ENCODE measurements at places on chromosomes 3 and 15.

DNA sequence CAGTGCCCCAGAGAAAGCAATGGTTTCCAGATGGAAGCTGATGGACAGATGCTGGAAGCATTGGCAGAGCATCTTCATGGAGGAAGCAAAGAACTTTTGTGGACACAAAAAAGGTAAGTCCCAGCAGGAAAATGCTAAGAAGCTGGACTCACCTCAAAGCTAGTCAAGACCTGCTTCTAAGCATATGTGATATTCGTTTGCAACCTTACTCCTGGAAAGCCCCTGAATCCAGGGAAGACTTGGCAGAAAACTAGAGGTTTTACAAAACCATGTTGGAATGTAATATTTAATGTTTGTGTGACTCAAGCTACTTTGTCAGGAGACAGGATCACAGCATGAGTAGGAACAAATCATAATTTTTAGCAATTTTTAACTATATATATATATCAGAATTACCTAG is 288.2 kb downstream of the BCHE start:
- DNase-seq: no peak

GRCh38 chr3:20066850-20067617 is 26.8 kb downstream of the KAT2B start:
- DNase-seq: no peak

- no peak for DNase-seq
Observed at GRCh38 chr3:14503033-14503705, 37.0 kb downstream of the GRIP2 start.

DNA sequence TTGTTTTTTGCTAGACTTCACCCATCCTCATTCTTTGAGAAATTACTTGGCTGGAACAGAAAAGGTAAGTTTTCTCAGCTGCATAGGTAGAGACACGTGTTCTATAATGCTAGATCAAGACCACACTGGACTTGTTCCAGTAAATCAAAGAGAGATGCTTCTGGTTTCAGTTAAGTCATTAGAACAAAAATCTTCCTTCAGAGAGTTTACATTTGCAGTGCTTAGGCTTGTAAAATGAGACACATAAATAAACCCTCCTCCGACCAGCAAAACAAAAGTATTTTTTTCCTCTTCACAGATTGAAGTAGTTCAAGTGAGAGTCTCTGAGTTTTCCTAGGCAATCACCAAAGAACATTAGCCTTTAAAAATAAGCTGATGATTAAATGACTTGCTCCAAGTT is 87.3 kb upstream of the PROK2 start:
- no peak for DNase-seq

GRCh38 chr3:48561045-48561736 is 2.4 kb downstream of the UCN2 start:
- no peak for DNase-seq

DNA sequence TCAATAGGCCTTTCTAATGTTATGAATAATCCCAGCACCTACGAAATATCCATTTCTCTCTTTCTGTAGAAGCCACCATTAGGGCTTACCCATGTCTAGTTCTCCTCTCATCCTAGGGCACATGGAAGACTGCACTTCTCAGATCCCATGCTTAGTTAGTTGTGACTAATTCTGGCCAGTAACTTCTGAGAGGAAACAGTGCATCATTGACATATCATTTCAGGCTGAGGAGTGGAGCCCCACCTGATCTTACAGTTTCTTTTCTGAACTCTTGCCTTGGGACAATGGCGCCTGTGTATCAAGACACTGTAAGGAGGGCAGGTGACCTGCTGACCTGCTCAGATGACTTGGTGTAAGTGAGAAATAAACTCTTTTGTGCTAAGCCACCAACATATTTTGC is 39.4 kb upstream of the TBL1XR1 start:
- DNase-seq: no peak

DNA sequence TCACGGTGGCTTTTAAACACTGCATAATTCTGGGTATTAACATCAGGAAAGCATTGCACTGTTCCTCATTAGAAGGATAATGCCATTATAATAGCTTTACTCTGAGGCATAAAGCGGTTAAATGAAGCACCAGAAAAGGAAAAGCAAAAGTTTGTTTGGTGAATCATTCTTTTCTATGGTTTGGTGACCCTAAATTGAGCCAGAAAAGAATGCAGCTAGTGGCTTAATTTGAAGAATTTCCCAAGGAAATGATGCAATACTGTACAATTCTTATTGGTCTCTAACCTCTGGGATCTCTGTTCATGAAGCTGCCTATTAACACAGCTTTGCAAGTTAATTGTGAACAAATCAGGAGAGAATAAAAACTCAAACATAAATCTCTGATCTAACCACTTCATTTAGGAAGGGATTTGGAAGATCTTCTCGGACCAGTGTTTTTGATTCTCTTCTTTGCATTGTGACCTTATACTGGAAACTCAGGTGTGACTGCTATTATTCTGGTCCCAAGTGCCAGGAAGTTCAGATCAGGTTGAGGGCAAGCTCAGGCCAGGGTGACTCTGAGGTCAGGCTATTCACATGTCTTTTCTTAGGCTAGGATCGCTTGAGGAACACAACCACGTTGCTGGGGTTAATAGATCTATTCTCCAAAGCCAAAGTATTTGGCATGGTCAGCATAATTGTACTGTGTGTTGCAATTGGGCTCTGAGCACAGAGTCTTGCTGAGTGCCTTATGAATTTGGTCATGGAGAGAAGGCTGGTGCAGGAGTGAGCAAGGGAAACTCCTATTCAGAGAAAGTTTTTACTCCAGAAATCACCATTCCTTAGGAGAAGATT is 11.3 kb upstream of the DLG1 start:
- no peak for DNase-seq

DNA sequence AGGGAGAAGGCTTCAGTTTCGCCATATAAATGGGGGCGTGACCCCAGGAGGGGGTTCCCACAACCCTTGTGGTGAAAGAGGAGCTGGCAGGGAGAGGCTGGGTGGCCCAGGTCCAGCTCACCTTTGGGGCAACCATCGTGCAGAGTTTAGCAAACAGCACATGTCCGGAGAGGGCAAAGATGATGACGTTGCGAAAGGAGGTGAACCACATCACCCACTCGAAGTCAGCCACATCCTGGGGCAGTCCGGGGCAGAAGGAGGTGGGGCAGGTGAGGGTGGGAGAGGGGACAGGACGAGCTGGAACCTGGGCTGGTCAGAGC is 3.7 kb downstream of the HHATL start:
- DNase-seq: no peak

DNA sequence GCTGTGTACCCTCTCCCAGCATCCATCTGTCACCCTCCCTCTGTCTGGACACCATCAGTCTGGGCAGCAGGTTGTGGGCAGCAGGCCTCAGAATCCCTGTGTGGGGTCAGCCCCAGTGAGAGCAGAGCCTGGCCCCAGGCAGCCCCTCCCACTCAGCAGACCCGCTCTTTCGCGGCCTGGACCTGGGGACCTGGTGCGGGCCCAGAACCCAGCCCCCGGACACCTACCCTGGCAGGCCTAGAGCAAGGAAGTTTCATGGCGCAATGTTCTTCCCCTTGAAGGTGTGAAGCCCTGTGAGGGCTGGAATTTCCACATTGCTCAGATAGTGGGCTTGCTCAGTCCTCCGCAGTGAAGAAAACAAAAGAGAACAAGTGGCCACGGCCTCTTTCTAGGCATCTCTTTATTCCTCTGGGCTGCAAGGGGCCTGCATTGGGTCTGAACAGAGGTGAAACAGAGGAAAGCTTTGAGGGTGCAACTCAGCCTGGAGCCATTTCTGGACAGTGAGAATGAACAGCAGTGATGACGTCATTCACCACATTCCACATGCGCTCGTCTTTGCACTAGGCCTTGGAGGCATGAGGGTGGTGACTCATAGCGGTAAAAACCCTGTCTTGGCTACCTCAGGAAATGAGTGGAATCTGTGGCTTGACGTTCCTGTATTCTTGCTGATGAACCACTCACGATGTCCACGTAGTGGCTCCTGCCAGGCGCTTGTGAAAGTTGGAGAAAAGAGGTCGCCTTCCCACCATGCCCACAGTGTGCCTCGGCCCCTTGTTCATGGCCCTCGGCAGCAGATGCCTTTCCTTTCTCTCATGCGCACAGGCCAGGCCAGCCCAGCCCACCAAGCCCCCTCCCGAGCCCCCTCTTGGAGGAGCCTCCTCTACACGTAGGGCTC is 66.1 kb downstream of the SLC30A4 start:
- no peak for DNase-seq

DNA sequence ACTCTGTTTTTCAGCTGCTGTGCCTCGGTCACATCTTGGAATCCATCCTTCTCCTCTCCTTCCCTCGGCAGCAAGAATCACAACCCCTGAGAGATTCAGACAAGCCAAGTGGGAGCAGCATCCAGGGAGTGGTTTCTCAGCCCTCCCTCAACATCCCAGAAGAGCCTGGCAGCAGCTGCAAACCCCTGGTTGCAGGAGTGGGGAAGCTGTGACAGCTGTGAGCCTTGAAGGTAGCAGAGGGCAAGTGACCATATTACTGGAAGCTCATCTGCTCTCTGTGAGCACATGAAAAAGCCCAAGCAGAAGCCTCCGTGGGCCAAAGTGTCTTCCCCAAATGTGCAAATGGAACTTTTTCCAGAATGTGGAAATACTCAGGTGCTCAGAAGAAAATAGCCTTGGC is 312.9 kb downstream of the NTRK3 start:
- no peak for DNase-seq

GRCh38 chr15:28919679-28920655 is 34.2 kb downstream of the APBA2 start:
- no peak for DNase-seq

- DNase-seq: no peak
Observed at GRCh38 chr3:193772422-193772763, 179.4 kb downstream of the OPA1 start.

DNA sequence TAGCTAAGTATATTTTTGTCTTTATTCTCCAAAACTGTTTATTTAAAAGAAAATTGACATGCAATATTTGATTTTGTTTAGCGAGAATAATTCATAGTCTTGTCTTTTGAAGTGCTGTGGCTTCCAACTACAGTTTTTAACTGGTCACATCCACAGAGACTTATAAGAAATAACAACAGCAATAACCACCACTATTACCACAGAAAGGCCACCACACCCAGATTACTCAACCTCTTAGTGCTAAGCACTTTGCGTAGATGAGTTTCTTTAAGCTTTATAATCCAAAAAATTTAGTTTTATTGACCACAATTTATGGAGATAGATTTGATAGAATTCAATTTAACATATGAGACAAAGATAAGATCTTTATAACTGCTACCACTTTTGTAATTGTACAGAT is 468.4 kb upstream of the UBE2E2 start:
- DNase-seq: no peak

GRCh38 chr3:154971771-154972326 is 108.3 kb upstream of the MME start:
- DNase-seq: no peak

GRCh38 chr3:27494784-27495183 is 10.6 kb upstream of the SLC4A7 start:
- no peak for DNase-seq

DNA sequence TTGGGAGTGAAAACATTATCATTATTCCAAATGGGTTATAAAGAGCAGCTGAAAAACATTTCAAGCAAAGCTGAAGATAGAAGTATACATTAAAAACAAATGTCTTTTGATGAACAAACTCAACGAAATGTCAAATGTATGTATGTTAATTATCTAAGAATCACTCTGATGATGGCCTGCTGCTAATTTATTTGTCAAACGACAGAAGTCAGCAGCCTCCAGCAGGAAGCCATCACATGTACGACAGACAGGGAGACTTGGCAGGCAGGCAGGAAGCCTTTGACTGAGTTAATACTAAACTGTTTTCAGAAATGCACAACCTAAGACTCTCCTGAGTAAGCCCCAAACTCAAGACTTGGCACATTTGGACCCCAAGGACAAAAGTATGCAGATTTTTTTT is 491.1 kb downstream of the ZNF385D start:
- no peak for DNase-seq

DNA sequence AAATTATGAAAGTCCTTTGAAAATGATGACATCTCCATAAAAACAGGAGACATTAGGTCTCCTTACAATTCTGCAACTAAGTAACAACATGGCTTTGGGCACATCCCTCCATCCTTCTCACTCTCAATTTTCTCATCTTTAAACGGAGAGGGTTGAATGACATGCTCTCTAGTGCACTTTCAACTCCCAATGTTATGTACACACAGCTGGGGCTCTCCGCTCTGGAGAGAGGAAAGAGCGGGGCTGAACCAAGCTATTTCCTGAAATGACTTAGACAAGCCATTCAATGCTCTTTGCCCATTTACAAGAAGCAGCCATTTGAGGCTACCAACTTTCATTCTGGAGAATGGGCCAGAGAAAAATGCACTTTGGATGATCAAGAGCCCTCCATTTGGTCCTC is 144.2 kb upstream of the BNIP2 start:
- DNase-seq: no peak

GRCh38 chr15:89042387-89042786 is 45.9 kb upstream of the ABHD2 start:
- DNase-seq: no peak

DNA sequence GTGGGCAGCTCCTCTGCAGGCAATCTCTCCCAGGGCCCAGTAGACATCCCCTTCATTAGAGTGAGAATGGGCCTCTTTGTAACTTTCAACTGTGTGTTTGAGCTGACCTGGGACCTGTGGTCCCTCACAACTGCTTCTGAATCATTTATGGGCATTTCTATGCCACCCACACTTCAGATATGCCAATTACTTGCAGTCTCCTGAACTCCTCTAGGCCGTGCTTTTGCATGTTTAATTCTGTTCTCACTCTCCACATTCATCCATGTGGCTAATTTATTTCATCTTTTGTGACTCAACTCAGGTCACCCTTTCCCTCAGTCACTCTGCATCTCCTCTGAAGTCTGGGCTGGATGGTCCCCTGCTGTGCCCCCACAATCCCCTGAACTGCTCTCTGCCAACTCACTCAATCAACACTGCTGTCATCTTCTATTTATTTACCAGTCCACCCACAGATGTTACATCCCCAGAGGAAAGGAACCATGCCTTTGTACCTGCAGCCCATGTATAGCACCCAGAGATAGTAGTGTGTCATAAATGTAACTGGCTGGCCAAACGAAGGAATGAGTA is 364.7 kb downstream of the EPHB1 start:
- DNase-seq: no peak

DNA sequence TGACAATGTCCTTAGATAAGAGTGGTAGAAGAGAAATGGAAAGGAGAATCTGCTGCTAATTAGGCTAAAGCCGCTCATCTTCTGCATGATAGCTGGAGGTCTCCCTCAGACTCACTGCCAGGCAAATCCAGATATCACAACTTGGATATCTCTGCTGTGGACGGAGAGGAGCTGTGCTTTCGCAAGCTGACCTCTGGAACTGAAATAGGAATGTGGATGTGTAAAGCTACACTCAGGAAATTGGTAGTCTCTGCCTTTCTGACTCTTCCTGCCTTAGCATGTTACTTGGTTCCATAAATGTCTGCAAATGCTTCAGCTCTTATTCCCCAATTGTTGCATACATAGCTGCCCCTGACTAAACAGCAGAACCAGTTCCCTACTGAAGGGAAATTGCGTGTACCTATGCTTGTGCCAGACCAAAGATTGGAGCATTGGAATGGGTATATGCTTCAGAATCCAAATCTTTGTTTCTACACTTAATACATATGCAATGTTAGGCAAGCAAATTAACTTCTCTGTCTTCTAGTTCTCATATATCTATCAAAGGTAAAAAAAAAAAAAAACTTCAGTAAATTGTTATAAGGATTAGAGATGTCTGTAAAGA is 74.7 kb upstream of the ROBO2 start:
- no peak for DNase-seq

All from amygdala (tissue), 56 donors.